ENCODE measurements at places on chromosomes 12 and 14. TPM values are rescaled to one million over a fixed set of nuclear protein-coding genes. Genes with fewer than 3 reads are reported as not detected.

KRT3 gene
- not detected for total RNA-seq

B4GALNT3 gene
- not detected for total RNA-seq

FGF23 gene
- total RNA-seq = not detected

GDF3 gene
- total RNA-seq = not detected

MYF6 gene
- total RNA-seq = 0.11 TPM

CLEC9A gene
- total RNA-seq = not detected

CLEC4E gene
- not detected for total RNA-seq

KLRB1 gene
- not detected for total RNA-seq

TPPP2 gene
- not detected for total RNA-seq

ART4 gene
- total RNA-seq = not detected

PPM1H gene
- total RNA-seq = 0.22 TPM

KLRC3 gene
- total RNA-seq = not detected

NUAK1 gene
- 9.8 TPM for total RNA-seq

CRY1 gene
- 15.8 TPM for total RNA-seq

TSHR gene
- total RNA-seq = not detected

ZC2HC1C gene
- 1.8 TPM for total RNA-seq

TAPBPL gene
- 7.1 TPM for total RNA-seq

TAS2R8 gene
- not detected for total RNA-seq

GLT1D1 gene
- not detected for total RNA-seq

KRT73 gene
- total RNA-seq = not detected

P3H3 gene
- total RNA-seq = 175 TPM

FGF6 gene
- not detected for total RNA-seq

PDZRN4 gene
- total RNA-seq = not detected

KRT86 gene
- under 0.01 TPM for total RNA-seq

LPAR5 gene
- total RNA-seq = 0.12 TPM

KRT75 gene
- not detected for total RNA-seq

EGLN3 gene
- total RNA-seq = 0.33 TPM

ZFYVE26 gene
- 20.7 TPM for total RNA-seq

SLC17A8 gene
- total RNA-seq = not detected

ADAM20 gene
- total RNA-seq = 1.00 TPM

IL31 gene
- total RNA-seq = not detected

MMP19 gene
- total RNA-seq = 5.2 TPM

DPY19L2 gene
- 4.2 TPM for total RNA-seq

CDKN3 gene
- total RNA-seq = 42.2 TPM
